ENCODE measurements at places on chromosomes 11 and 22.

GRCh38 chr22:43723816-43724215, 88.3 kb downstream of the EFCAB6 start:
- DNase-seq = no peak

DNA sequence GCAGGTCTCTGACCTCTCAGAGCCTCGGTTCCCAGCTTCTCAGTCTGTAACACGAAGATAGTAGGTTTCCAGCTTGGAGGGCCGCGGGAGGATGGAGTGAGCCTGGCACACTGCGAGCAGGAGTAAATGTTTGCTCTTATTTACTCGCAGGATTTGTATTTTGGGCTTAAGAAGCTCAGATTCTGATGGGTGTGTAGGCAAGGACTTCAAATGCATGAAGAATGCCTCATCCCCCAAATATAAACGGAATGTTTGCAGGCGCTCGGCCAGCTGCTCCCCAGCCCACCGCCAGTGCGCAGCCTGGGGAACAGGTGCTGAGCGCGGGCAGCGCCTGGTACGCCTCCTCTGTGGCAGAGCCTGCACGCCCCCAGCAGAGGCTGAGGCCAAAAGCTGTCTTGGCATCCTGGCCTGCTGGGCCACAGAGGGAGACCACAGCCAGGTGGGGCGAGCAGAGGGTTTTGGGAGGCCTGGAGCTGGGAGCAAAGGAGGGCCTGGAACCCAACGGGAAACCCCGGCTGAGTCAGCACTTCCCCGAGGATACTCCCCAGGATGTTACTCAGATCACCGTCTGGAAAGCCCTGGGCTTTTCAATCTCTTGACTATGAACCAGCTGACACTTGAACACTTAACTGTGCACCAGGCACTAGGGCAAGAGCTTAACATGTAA, 9.4 kb downstream of the EHD1 start:
- DNase-seq = no peak

DNA sequence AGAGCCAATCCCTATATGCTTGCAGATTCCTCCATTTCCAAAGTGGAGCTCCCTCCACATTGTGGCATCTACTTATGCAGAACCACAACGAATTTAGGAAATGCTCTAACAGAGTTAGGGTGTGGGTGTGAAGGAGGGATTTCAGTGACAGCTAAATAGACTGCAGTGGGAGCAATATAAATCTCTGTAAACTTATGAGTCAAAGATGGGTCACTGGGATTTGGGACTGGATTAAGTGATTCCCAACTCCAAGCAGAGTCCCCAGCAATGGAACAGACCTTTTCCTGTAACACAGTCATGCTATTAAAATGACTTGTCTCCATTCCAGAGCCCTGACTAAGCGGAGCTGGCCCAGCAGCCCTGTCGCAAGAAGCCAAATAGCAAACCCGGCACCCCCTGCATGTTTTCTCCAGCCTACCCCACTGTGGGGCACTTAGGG, 36.6 kb downstream of the RPL27A start:
- DNase-seq = peak; percentile 67

- peak; percentile 79 for DNase-seq
These were observed 2.5 kb upstream of the NPAS4 start for GRCh38 chr11:66418168-66418985.

DNA sequence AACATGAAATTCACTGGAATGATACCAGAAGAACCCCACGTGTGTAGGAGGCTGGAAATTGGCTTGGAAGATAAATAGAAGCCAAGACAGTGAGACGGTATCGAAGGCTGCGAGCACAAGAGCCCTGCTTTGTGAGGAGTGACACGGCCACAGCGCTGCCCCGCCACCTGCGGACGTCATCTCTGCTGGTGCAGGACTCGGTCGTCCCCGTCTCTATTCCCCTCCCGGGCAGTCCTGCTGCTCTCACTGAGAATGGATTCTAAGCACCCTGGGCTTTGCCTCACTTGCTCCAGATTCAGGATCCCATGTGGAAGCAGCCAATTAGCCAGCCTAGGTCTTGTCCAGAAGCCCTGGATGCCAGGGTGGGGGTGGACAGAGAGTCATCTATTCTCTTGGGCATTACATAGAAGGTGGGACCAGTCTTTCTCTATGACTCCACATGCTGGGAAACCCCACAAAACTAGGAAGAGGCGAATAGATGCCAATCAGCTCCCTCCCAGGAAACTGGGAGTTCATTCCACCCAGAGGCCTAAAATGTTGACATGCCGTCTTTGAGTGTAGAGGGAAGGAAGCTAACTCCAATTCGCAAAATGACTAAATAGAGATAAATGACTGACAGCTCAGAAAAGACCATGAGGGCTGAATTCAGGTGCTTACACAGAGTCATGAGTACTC, 25.1 kb downstream of the APOL3 start:
- DNase-seq = no peak

DNA sequence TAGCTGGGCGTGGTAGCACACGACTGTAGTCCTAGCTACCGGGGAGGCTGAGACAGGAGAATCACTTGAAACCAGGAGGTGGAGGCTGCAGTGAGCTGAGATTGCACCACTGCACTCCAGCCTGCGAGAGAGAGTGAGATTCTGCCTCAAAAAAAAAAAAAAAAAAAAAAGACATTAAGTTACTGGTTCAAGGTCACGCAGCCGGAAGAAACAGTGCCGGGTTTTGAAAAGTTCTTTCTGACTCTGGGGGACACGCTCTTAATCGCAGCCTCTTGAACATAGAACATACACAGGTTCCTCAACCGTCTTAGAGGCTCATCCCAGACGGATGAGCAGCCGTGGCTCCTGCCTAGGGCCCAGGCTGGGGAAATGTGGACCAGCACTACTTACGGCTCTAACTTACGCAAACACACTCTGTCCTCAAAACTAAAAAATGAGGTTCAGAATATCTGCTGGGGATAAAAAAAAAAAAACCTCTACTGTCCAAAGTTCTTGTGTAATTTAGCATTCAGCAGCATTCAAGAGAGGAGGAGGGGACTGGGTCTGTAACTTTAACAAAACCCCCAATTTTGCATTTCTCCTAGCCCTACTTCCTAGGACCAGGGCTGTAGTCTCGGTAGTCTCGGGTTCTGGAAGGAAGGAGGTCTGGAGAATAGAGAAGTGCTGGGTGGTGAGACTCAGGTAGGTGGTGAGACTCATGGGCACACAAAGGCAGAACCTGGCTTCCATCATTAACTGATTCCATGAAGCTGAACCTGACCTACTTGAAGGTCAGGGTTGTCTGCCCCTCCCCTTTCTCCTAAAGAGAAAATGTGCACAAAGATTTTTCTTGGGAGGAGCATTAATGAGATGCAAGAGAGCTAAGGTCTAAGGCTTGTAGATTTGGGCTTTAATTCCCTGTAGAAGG, 6.0 kb downstream of the SPTBN2 start:
- no peak for DNase-seq

DNA sequence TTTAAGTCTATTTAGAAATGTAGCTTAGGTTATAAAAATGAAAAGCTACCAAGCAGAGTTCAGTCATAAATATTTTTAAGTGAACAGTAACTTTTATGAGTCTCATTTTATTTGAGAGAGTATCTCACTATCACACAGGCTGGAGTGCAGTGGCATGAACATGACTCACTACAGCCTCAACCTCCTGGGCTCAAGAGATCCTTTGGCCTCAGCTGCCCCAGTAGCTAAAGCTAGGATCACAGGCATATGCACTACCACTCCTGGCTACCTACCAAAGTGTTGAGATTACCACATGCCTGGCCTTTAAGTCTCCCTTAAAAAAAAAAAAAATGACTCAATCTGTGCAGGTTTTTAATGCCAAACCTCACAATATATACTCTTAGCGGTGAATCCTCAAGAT, 34.7 kb upstream of the CLNS1A start:
- no peak for DNase-seq

DNA sequence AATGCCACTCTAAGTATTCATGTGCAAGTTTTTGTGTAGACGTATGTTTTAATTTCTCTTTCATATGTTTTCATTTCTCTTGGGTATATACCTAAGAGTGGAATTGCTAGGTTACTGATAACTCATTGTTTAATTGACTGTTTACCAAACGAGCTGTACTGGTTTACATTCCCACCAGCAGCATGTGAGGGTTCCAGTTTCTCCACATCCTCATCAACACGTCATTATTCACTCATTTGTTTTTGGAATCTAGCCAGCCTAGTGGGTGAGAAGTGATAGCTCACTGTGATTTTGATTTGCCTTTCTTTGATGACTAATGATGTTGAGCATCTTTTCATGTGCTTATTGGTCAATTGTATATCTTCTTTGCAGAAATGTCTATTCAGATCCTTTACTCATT, 4.0 kb downstream of the ANKRD13D start:
- no peak for DNase-seq

GRCh38 chr11:57322256-57323166, 2.2 kb downstream of the TNKS1BP1 start:
- DNase-seq = peak; percentile 84

- no peak for DNase-seq
These were observed 2.9 kb upstream of the CBX7 start for GRCh38 chr22:39155421-39155820.

GRCh38 chr11:15577519-15577918, 462.8 kb downstream of the INSC start:
- DNase-seq = no peak

GRCh38 chr22:19832476-19833108, 22.1 kb downstream of the GNB1L start:
- DNase-seq = no peak

GRCh38 chr11:48242501-48242900, 2.4 kb upstream of the OR4X2 start:
- no peak for DNase-seq

GRCh38 chr22:29211066-29211465, 5.4 kb downstream of the EMID1 start:
- DNase-seq = no peak

DNA sequence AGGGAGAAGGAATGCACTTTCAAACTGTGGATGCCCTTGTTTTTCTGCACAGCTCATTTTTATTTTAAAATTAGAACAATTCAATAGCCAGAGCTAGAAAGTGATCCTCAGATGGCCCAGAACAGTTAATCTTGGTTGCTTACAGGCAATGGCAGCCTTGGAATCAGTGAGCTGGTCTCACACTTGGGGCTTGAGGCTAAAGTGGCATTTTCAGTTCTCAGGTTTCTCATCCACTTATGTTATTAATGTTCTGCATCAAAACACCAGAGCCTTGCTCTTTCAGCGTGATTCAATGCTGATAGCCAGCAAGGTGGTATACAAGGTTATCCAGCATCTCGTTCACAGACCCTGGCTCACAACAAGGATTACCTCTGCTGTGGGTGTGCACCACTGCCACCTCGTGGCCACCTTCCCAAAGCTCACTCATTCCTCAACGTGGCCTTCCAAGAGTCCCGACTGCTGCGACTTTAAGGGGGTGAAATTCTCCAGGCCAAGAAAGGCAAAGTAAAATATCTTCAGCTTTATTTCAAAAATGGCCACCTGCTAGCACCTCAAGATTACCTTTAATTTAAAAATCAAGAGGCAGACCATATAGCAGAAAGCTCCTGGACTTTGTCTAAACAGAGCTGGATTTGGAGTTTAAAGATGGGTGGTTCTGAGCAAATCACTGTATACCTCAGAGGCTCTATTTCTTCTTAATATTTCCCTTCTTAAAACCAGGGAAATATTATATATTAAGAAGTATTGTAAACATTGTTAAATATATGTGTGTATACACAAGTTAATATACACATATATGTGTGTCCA, 34.2 kb upstream of the FSHB start:
- peak; percentile 72 for DNase-seq

GRCh38 chr11:67504950-67505581, at the start of gene PITPNM1:
PITPNM1 (minus strand) TSS chr11:67505363; CDS start chr11:67504180, 1,183 bp downstream.
- DNase-seq = peak; percentile 44

GRCh38 chr22:35446365-35446764, 46.4 kb downstream of the MCM5 start:
- DNase-seq = no peak

- no peak for DNase-seq
These were observed 525.1 kb downstream of the BRD1 start for GRCh38 chr22:49302530-49302929.

- DNase-seq = no peak
These were observed 8.9 kb downstream of the TTC28 start for GRCh38 chr22:28670756-28671155.

GRCh38 chr22:43795320-43795719, 16.8 kb downstream of the EFCAB6 start:
- no peak for DNase-seq

DNA sequence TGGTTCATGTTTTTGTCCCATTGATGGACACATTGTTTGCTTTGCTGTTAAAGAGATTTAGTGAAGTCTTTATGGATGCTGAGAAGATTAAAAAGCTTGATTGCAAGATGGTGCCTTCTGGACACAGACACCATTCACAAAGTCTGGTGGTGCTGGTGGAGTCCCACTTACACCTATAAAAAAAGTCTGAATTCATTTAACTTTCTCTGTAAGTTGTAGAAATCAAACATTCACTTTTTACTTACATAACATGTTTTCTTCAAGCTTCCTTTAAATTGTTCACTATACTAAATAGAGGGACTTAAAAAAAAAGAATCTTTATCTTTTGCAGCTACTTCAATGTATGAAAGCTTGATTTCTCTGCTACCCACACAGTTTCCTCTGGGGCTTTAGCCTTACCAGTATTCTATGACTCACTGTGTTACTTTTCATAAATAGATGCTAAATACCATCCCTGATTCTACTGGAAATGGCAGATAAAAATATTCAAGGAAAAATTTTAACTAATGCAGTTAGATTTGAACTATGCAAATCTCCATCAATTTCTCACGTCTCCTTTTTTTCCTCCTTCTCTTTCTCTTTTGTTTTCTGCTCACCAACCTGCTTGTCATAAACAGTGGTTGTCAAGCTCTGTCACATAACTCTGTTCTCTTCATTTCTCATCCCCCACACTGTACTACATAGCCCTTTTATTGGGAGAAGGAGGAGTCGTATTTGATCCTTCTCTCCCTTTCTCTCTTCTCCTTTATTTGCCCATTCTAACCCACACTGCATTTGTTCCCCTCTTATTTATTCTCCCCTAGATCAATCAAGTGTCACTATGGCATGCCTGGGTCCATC, 89.7 kb downstream of the FAM76B start:
- DNase-seq = no peak

GRCh38 chr22:19990188-19990587, 26.4 kb downstream of the ARVCF start:
- DNase-seq = no peak

DNA sequence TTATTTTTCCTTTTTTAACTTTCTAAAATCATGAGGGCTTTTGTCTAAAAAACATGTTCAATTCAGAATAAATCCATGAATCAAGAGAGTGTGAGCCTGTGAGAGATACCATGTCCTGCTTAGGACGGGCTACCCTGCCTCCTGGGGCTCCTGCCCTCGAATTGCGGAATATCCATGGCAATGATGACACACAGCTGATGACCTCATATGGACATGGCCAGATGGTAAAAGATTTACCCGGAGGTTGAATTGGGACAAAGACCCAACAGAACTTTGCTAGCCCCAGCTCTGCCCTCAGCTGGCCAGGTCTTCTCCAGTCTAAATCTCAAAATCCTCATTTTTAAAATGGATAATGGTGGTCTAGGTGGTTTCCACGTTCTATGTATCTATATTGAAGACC, 538.1 kb upstream of the API5 start:
- no peak for DNase-seq

GRCh38 chr11:61635304-61635703, 44.9 kb upstream of the DAGLA start:
- DNase-seq = no peak
